ENCODE measurements at places on chromosomes 5 and 9.
A peak's percentile ranks its signal among the peaks of the same experiment; 100 is the strongest.

DNA sequence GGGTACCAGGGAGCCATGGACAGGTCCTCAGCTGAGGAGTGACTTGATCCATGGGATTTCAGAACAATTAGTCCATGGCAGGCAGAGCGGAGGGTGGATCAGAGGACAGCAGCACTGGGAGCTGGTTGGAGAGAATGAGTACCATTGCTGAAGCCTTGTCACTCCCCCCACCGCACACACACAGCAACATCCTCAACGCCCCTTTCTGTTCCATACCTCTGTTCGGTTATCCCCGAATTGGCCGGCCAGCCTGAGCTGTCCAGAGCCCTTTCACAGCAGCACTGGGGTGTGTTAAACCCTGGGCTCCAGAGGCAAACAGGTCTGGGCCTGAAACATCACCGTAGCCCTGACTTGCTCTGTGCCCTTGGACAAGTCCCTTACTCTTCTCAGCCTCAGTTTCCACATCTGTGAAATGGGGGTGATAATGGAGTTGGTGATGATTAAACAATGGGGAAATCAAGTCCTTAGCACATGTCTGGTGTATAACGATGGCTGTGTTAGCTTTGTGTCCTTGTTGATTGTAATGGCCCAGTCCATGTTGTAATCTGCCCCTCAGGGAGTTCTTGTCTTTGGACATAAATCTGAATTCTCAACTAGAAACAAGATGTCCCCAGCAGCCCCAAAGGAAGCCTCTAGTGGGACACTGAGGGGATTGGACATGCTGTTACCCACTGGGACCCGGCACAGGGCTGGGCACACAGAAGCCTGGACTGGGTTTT lies 16.9 kb downstream of the GSN start:
- DNase-seq: no peak

GRCh38 chr5:72552041-72552557 lies 44.9 kb upstream of the ZNF366 start:
- peak; percentile 61 for DNase-seq

- DNase-seq: no peak
Observed at GRCh38 chr5:156182174-156182967, 144.6 kb upstream of the SGCD start.

DNA sequence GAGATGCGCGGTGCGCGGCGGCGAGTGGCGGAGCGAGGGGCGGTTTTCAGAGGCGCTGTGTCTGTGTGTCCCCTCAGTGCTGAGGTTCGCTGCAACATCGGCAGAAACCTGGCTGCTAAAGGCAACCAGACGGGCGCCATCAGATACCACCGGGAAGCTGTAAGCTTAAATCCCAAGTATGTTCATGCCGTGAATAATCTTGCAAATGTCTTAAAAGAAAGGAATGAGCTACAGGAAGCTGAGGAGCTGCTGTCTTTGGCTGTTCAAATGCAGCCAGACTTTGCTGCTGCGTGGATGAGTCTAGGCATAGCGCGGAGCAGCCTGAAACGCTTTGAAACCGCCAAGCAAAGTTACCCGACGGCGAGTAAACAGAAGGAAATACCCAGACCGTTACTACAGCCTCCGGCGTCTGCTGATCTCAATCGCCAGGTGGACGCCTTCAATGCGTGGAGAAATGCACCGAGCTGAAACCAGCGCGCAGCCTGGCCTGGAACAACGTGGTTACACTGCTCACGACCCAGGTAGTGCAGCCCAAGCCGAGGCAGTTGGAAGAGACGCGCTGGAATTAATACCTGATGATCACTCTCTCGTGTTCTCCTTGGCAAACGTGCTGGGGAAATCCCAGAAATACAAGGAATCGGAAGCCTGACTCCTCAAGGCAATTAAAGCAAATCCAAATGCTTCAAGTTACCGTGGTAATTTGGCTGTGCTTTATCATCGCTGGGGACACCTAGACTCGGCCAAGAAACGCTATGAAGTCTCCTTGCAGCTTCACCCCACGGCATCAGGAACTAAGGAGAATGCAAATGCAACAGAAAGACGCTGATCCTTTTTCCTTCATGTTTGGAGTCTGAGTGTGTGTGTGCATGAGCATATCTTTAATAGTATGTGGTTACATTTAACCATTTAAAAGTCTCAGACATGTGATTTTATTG lies 15.9 kb downstream of the OR2V1 start:
- peak; percentile 58 for DNase-seq

DNA sequence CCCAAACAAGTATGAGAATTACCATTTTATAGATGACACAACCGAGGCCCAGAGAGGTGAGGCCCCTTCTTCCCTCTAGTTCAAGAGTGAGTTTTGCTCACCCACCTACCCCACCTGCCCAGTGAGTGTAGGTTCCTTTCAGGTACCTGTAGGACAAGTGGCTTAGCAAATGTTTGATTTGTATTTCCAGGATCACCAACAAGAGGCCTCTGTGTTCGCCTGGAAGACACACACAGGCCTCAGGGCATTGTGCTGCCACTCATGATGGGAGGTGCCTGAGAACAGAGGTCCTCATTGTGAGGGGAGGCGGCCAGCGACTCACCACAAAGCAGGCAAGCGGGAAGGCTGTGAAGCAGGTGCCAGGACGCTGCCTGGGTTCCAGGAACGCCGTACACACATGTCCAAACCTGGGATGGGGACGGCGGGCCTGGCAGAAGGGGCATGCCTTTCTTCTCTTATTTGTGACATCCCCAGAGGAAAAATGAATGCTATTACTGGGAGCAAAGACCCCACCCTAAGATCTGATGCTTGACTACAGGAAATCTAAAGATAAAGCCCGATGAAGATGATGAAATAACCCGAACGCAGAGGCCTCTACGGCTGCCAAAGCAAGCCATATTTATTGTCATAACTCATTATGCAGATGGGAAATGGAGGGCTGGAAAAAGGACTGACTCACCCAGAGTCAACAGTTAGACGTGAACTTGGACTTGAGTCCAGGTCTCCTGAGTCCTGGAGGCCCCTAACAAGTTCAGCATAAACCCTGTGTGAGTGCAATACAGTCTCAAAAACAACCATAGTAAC lies 60.2 kb upstream of the SLC25A51 start:
- peak; percentile 83 for DNase-seq

DNA sequence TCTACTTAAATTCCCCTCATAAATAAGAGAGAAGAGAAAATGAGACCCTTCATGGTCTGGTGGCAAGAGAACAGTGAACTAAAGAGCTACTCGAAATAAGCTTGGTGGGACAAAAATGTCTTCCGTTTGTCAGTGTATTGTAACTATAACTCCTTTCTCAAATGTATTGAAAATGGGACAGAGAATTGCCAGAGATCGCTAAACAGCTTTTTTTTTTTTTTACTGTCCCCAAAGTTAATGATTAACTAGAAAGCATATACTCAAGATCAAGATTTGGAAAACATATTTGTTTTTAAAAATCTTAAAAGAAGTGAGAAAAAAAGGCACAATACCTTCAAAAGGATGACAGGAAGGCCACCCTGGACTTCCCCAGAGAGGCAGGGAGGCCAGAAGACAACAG lies 206.4 kb upstream of the CTNND2 start:
- no peak for DNase-seq

GRCh38 chr5:43702815-43703214 lies 99.8 kb downstream of the NNT start:
- no peak for DNase-seq

GRCh38 chr5:116271446-116272025 lies 186.7 kb downstream of the COMMD10 start:
- peak; percentile 3 for DNase-seq

GRCh38 chr5:172659570-172659908 lies 18.5 kb downstream of the NEURL1B start:
- no peak for DNase-seq

DNA sequence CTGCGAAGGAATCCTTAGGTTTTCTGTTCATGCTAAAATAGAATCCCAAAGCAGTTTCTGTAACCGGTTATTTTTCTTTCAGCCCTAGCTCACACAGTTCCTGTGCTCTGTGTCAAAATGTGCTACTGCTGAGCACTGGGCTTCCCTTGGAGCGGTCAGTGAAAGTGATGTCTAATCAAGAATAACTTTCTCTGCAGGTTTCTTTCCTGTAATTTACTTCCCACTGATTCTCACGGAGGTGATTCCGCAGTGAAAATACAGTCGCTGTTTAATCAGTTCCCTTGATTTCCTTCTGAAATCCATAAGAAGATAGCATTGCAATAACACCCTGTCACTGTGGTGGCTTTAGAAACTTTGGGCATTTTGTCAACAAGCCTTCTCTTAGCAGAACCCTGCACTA lies 112.0 kb upstream of the ISL1 start:
- DNase-seq: no peak

GRCh38 chr9:88742483-88742882 lies 207.5 kb downstream of the NXNL2 start:
- DNase-seq: no peak

DNA sequence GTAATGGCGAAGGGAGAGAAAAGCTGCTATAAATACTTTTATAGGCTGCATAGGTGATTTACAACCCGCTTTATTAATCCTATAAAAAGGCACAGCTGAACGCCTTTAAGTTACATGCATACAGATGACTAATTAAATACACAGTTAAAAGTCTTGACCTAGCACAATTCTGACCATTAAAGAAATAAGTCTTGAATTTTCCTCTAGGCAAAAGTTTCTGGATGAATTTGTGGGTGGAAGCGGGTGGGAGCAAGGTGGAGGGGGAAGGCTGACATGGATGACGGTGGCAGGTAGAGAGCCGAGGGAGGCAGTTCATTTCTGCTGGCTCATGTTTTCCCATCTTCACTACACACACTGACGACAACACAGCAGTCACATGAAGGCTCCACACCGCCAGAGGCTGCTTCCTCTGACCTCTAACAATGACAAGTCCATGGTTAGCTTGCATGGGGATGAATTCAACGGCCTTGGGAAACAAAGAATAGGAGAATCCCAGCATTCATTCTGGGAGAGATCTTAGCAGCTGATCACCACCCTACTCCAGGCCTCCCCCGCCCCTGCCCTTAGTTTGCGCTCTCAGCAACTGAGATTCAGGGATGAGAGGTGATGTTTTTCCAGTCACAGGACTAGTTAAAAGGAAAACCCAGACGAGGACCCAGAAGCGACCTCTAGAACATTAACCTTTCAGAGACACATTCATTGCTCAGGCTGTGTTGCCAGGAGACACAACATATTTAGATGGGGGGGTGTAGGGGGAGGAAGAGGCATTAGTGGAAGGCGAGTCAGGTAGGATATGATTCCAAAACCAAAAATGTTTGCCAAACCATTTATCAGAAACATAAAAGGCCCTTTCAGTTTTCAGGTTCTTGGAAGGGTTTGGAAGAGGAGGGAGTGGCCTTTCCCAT lies 329.3 kb downstream of the PIK3R1 start:
- no peak for DNase-seq

- no peak for DNase-seq
Observed at GRCh38 chr9:112115970-112116753, 58.9 kb downstream of the SUSD1 start.

DNA sequence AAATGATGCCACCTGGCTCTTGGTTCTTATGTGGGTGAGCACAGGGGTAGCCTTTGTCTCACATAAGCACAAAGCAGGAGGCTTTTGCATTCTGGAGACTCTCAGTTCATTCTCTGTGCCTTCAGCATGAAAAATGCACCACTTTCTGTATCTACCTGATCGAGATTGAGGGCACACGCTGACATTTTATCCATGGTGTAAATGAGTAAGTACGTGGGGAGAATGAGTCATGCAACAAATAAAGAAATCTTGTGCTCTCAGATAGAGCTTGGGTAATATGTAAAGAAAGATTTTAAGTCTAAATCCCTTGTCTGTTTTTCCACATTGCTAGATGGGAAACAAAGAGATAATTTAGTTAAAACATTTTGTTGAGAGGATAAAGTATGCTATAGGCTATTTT lies 607.2 kb upstream of the WWC1 start:
- DNase-seq: peak; percentile 75

- peak; percentile 90 for DNase-seq
Observed at GRCh38 chr5:115460472-115460871, 84.1 kb downstream of the FEM1C start.

- peak; percentile 41 for DNase-seq
Observed at GRCh38 chr5:174793684-174794328, 69.4 kb downstream of the MSX2 start.

DNA sequence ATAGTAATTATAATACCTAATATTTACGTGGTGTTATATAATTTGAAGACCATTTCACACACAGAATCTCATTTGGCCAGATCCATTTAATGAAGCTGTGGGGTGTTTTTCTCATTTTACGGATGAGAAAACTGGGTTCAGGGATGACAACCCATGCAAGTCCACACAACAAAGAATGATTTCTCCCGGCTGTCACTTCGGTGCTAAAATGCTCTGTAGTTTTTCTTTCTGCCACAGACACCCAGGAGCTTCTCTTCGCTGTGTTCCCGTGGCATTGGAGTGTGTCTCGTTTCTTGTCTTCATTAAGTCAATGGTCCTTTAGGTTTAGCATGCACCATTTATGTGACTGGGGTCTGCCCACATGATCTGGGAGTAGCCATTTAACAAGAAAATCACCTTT lies 308.5 kb downstream of the ENC1 start:
- no peak for DNase-seq

GRCh38 chr5:174668349-174668748 lies 56.0 kb upstream of the MSX2 start:
- DNase-seq: no peak

GRCh38 chr5:76683816-76684731 lies 31.9 kb upstream of the F2R start:
- no peak for DNase-seq

DNA sequence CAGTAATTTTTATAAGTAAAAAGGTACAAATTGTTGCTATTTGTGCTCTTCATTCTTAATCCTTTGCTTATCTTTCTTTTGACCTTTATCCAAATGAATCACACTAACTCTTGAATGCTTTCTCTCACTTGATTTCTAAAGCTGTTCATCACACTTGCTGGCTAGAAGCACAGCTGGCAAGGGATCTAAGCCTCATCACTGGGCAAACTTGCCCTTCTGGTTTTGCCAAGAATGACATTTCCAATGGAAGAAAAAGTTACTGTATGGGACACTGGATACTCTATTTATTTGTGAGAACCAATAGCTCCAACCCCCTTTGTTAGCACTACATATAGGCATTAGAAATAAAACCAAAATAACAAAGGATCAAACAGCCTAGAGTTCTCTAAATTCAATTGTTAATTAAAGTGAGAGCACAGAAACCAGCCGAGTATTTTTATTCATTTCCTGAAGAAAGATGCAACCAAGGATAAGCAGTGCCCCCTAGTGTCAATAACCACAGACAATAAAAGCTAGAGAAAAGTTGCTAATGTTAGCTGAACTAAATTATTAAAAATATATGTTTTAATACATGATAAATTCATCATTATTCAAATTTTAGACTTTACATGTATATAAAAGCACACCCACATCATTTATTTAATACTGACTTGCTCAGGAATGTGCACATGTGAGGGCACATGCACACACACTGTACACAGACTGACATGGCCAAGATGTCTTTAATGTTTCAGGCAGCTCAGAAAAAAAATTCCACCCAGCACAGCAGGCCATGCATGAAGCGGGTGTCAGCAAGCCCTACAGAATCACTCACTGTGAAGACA lies 59.8 kb upstream of the POU5F2 start:
- peak; percentile 85 for DNase-seq

GRCh38 chr5:55521881-55522280 lies 12.9 kb downstream of the PLPP1 start:
- DNase-seq: no peak

Data from epithelial cell of esophagus (primary cell).